ENCODE measurements at places on chromosomes 11 and 22.

GRCh38 chr11:1565173-1565903 is 6.7 kb downstream of the DUSP8 start:
- DNase-seq = no peak

- DNase-seq = no peak
Observed at GRCh38 chr11:102241026-102241425, 76.3 kb upstream of the BIRC3 start.

- no peak for DNase-seq
Observed at GRCh38 chr11:32259641-32260081, 168.8 kb downstream of the RCN1 start.

- no peak for DNase-seq
Observed at GRCh38 chr11:134542401-134543165, 130.5 kb upstream of the B3GAT1 start.

GRCh38 chr11:126945319-126945718 is 55.3 kb downstream of the KIRREL3 start:
- DNase-seq = no peak

DNA sequence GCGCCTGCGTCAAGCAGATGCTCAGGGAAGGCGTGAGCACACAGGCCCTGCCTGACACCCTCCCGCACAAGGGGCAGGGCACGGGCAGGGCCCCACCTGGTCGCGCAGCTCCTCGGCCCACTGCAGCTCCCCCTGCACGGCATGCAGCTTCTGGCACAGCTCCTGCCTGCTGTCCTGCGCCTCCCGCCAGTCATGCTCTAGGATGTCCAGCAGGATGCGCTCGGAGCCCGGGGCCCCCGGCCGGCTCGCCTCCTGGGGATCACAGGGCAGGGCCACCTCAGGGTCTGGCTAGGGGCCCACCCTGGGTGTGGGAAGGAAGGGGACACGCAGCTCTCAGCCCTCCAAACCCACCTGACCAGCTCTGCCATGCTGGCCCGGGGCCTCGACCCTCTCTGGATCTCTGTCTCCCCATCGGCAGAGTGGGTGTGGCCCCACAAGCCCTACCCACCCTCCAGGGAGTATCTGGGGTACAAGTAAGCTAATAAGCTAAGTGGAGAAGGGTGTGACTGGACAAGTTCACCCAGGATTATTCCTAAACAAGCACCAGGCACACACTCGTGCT is 10.7 kb downstream of the CARD10 start:
- no peak for DNase-seq

DNA sequence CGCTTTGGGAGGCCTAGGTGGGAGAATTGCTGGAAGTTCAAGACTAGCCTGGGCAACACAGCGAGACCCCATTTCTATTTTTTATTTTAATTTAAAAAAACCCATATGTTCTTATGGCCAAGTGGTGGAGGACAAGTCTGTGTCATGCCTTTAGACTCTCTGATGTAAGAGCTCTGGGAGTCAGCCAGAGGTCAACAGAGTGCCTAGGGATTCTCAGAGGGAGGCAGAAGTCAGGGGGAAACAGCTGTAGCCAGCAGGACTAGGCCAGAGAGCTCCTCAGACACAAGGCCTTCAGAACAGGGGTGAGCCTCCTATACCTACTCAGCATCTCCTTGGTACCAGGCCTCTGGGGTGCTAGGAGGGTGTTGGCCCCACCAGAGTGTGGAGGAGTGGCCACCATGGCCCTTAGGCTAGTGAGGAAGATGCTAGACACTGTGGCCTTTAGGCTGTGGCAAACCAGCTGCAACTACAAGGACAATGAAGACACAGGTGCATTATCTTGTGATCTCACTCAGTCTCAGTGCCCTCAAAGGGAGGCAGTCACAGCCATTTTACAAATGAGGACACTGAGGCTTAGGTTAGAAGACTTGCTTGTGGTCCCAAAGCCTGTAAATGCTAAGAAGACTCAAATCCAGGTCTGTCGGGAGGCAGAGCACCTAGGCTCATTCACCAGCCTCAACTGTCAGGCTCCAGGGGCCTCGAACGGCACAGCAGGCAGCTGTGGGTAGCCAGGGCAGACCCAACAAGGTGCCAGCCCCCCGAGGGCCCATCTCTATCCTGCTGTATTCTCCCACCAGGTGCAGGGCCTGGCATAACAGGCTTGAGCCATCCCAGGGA is 5.0 kb downstream of the ZP1 start:
- no peak for DNase-seq

DNA sequence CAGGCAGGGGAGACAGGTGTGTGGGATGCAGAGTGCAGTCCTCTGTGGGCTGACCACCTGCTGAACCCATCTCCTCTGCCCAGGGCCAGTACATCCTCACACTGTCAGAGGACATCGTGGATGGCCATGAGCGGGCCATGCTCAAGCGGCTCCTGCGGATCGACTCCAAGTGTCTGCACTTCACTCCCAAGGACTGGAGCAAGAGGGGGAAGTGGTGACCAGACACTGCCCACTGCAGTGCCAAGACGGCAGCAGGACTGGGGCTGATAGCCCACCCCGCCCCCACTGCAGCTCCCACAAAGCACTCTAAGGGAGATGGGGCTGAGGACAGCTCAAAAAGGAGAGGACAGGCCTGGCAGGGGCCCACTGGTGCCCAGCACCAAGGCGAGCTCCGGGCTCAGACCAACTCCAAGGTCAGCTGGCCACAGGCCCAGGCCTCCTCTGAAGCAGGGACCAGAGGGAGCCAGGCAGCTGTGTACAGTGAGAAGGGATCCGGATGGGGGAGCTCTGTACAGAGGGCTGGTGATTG is 1.6 kb downstream of the RNASEH2C start:
- DNase-seq = no peak

DNA sequence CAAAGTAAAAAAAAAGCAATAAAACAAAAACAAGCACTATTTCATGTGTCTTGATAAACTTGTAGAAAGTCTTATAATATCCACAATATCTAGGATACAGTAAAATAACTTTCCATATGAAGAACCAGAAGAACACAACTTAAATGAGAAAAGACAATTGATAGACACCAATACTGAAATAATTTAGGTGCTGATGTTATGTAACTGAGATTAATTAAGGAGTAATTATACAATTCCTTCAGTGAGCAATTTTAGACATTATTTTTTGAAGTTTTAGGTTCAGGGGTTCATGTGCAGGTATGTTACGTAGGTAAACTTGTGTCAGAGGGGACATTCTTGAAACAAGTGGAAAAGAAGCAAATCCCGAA is 88.3 kb upstream of the VPREB1 start:
- DNase-seq = no peak

- DNase-seq = peak; percentile 31
Observed at GRCh38 chr11:62402226-62402959, 16.4 kb upstream of the SCGB1A1 start.

- DNase-seq = no peak
Observed at GRCh38 chr22:50698546-50698945, 25.9 kb downstream of the SHANK3 start.

DNA sequence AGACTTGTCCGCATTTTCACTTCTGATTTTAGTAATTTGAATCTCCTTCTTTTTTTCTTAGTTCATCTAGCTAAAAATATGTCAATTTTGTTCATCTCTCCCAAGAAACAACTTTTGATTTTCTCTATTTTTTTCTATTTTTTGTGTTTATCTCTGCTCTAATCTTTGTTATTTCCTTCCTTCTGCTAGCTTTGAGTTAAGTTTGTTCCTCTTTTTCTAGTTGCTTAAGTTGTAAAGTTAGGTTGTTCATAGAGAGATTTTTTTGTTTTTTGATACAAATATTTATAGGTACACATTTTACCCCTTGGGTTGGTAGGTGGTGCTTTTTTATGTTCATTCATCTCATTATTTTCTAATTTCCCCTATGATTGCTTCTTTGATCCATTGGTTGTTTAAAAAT is 22.1 kb upstream of the XKR3 start:
- DNase-seq = no peak

DNA sequence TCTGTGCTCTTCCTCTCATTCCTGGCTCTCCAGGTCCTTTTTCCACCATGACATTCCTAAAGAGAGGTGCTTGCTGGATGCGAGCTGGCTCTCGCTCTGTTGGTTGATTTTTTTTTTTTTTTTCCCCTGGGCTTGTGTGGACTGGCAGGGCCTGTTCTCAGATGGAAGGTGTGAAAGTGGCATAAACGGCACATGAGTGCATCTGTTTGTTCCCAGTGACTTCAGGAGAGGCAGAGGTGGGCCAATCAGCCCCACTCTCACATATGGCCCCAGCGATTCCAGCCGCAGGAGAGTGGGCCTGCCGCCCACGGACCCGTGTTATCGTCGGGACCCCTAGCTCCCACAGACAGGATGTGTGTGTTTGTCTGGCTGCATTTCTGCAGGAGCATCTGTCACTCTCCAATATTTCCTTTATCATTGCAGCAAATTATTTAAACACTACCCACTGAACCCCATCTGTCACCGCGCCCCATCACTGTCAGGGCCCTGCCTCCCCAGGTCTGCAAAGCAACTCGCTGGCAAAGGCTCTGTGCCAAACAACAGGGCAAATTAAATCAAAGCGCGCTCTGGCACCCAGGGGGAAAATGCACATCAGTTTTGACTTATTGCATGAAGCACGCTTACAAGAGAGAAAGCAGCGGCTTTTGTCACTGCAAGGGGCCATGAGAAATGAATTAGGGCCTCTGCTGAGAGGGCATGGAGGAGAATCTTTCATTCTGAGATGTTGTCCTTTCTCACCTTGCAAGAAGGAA is 886.3 kb downstream of the NTM start:
- no peak for DNase-seq

DNA sequence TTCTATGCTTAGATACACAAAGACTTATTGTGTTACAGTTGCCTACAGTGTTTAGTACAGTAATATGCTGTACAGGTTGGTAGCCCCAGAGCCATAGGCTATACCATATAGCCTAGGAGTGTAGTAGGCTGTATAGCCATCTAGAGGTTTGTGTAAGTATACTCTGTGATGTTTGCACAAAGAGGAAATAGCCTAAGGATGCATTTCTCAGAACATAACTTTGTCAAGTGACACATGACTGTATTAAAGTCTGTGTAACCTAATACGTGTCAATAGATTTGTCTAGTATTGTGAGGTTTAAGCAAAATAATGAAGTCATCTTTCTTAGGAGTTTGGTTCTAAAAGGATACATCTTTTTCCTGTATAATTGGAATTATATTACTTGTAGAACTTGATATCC is 5.5 kb downstream of the ZC3H12C start:
- DNase-seq = no peak

- no peak for DNase-seq
Observed at GRCh38 chr11:119750056-119750455, 21.1 kb upstream of the NECTIN1 start.

GRCh38 chr11:7654195-7654705 is 19.1 kb downstream of the CYB5R2 start:
- no peak for DNase-seq

DNA sequence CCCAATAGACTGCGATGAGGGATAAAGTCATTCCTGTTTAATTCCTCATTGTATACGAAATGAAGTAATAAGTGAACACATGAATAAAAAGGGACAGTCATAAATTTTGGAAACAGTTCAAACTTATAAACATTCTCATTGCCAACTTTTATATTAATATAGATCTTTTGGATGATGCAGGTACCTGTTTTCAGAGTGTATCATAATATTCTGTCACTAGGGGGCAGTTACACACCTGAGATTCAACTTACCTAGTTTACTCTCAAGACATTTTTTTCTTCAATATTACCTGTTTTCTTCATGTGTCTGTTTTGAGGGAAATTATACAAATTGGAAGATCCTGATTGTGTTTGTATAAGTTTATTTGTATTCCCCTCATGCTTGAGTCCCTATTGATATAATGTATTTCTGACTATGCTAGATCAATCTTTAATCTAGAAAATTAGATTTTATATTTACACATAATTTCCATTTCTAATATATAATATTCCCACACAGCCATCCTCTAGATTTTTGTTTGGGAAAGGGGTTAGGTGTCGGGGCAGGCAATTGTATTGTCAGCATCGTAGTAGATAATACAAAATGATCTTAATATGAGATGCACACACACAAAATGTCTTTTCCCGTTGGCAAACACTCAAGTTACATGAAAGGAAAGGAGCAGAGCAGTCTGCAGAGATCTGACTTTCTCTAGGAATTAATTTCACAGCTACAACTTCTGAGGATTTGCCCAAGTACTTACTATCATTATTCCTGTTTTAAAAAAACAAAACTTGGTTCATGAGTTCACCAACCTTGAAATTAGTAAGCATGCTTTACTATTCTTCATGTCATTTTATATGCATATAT is 18.4 kb downstream of the FDX1 start:
- DNase-seq = no peak

DNA sequence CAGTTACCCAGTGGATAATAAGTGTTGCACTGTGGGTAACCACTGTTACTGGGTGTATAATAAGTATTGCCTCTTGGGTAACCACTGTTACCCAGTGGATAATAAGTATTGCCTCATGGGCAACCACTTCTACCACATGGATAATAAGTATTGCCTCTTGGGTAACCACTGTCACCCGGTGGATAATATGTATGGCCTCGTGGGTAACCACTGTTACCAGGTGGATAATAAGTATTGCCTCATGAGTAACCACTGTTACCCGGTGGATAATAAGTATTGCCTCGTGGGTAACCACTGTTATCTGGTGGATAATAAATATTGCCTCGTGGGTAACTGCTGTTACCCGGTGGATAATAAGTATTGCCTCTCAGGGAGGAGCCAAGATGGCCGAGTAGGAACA is 29.7 kb upstream of the NXPE4 start:
- DNase-seq = no peak

DNA sequence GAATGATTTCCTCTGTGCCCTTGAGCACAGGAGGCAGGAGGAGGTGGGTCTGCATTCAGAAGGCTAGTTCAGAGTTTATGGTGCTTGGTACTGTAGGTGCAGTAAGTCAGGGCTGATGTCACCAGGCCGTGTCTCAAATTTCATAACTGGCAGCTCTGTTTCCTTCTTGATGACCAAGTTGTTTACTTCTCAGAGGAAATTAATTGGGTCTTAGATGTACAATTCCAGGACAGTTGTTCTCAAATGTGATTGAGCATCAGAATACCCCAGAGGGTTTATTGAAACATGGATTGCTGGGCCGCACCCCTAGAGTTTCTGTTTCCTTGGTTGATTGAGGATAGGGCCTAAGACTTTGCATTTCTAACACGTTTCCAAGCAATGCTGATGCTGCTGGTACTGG is 6.2 kb downstream of the AMOTL1 start:
- no peak for DNase-seq

DNA sequence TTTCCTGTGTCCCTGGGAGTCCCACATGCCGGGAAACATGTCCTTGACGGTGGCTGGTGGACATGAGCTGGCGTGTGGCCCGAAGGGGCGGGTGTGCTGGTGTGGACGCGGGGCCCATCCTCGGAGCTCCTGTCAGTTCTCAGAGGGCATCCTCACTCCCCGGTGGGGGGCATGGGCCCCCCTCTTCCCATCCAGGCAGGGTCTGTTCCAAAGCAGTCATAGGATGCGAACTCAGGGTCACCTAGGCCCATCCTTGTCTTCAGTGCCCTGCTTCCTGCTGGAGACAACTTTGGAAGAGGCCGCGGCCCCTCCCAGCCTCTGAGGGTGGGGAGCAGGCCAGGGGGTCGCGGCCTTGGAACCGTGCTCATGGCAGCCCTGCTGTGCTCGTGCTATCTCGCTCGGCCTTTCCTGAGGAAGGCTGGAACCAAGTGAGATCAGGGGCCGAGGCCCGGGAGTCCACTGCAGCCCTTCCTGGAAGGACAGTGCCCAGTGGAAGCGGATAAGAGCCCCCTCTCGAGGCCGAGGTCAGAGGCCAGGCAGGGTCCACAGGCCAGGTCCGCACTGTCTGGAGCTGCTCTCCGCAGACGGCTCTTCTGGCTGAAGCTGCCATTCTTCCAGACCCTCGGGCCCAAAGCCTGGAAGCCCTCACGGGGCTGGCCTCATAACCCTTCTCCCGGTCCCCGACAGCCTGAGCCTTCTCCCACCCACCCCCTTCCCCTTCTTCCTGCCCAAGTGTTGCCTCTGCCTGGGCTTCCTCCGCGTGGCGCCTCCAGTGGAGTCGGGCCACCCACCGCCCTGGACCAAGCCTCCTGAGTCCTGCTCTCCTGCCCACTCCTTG is 8.7 kb downstream of the GRK2 start:
- DNase-seq = no peak
